ENCODE measurements at places on chromosomes 5 and 9. TPM values are rescaled to one million over a fixed set of nuclear protein-coding genes. Genes with fewer than 3 reads are reported as not detected.

DNA sequence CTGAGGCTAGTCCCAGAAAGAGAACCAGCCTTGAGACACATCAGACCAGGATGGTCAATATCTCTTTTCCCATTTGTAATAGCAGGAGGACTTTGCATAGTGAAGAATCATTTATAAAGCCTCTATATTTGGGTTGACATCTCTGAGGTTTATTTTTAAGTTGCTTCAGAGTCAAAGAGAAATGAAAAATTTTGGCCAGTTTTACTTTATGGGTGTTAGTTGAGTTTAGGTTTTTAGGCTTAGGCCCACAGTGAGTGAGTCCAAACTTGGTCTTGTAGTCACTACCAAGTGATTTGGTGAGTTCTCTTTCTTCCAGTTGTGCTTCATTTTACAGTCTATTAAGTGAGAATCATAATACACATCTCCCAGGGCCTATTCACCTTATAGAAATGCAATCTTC lies 5.3 kb upstream of the MEF2C start:
- no peak for DNase-seq

RNF208 gene
- total RNA-seq, result 15.6 TPM

GRCh38 chr5:115069087-115069968 lies 100.4 kb downstream of the TRIM36 start:
- no peak for DNase-seq

DNA sequence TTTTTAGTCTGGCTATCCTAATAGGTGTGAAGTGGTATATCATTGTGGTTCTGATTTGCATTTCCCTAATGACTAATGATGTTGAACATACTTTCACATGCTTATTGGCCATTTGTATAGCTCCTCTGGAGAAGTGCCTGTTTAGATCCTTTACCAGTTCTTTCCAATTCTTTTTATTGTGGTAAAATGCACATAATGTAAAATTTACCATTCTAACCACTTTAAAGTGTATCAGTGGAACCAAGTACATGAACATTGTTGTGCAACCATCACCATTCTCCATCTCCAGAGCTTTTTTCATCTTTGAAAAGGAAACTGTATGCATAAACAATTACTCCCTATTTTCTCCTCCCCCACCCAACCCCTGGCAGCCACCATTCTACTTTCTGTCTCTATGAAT lies 95.4 kb downstream of the NRG2 start:
- DNase-seq, result no peak

DNA sequence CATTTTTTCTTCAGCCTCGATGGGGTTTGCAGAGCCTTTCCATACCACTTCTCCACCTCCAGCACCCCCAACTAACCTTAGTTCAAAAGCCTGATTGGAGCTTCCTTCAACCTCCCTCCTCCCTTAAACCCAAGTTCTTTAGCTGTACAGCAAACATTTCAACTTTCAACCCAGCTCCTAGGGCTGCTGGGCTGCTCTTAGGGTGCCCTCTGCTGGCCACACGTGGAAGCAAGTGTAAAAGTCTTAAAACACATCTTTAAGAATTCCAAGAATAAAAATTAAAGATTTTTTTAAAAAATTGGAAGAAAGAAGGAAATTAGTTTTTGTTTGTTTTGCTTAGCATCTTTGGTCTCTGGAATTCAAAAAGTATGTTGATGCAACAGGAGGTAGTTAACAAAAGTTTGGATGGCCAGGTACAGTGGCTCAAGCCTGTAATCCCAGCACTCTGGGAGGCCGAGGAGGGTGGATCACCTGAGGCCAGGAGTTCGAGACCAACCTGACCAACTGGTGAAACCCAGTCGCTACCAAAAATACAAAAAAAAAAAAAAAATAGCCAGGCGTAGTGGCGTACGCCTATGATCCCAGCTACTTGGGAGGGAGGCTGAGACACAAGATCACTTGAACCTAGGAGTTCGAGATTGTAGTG lies 15.5 kb upstream of the HSD17B3 start:
- DNase-seq, result peak; percentile 27

DNA sequence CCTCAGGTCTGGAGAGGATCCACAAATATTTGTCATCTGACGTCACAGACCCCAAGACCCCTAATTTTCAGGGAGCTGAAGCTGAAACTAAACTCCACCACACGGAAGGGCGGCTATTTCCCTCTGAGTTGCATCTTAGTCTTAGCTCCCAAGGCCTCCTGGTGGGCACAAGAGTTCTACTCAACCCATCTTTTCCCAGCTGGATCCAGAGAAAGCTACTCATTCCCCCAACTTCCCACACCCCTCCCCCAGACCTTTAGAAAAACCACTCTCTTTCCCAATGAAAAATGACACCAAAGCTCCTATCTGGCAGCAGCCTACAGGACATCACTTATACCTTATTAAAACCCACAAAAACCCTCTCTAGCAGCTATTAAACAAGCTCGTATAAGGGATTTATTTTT lies 67.1 kb upstream of the SLC1A1 start:
- no peak for DNase-seq

DNA sequence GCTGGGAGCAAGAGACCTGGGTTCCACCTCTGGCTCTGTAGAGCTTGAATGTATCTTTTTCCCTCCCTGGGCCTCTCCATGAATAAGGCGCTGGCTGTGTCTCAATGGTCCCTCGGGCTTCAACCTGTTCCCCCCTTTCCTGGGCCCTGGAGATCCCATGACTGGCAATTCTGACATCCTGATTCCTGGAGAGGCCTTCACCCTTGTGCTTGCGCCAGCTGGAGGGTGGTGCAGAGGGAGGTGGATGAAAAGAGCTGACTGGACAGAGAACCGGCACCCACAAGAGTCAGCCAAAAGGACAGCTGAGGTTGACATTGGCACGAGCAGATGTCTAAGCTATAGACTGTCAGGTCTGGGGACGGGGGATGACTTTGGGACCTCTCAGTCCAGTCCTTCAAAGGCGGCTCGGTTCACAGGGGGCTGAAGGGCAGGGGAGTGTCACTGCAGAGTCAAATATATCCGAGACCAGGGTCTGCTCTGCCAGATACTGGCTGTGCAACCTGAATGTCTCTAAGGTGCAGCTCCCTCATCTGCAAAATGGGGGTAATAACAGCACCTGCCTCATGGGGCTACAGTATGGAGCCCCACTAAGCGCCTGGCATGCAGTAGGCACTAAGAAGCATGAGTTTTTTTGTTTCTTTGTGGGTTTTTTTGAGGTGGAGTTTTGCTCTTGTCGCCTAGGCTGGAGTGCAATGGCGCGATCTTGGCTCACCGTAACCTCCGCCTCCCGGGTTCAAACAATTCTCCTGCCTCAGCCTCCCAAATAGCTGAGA lies 13.8 kb downstream of the DNM1 start:
- no peak for DNase-seq

DNA sequence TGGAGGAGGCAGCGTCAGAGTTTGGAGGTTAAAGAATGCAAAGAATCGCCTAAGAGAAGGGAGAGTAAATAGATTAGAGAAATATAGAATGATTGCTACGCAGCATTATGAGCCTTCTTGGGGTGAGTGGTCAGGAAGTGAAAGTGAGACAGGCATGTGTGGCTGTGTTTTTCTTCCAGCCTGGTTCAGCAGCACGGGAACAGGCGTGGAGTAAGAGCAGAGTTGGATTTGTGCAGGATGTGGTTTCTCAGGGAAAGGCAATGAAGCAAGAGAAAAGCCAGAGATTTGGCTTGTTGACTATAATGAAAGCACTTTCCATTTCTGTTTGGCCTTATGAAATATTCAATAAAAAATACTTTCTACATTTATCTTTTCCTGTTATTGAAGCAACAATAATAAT lies 34.3 kb upstream of the FRMD3 start:
- no peak for DNase-seq

GRCh38 chr9:136007934-136008692 lies 46.9 kb upstream of the UBAC1 start:
- DNase-seq, result no peak

DNA sequence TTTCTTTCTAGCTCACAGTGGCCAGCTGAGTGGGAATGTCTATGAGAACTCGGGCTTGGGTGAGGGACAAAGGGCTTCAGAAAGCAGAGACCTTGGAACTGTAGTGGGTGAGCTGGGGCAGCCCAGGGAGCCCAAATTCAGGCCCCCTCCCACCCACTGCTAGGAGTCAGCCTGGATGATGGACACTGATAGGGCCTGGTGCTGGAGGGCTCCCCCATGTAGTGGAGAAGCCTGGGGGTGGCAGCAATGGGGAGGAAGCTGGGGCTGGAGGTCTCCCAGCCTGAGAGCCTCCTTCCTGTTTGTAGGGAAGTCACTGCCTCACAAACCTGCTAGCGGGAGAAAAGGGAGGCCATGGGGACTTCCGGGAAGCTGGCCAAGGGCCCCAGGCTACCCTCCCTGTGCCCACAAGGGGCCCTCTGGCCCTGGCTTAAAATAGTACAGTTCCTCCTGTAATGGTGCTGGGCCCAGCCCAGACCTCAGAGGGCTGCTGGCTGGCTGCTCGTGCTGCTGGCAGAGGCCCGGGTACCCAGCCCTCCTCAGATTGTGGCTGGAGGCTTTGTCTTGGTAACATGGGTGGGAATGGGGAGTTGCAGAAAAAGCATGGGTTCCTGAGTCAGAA lies 6.3 kb upstream of the NR5A1 start:
- no peak for DNase-seq

- DNase-seq, result no peak
Measured at GRCh38 chr5:133519191-133519590, 93.2 kb downstream of the FSTL4 start.

DNA sequence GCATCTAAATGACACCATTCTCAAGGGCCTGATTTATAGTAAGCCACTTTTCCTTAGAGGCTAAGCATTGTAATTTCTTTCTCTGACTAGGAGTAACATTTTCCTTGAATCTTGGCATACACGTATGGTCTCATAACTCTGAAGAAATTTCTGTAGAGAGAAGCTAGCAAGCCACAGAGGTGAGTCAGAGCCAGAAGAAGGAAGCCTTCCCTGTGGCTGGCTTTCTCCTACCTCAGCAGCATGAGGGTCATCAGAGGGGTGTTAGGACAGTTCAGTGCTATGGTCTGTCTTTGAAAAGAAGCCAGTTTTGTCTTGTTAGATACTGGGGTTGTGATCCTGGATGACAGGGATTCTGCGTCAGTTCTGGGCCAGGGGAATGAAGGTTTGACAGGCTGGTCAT lies 3.2 kb downstream of the SNX30 start:
- no peak for DNase-seq

GRCh38 chr9:120926397-120926928 lies at the start of gene TRAF1:
Gene TRAF1, minus strand, starts transcription at chr9:120926796. Its CDS starts 721 bp downstream, at chr9:120926075.
- no peak for DNase-seq

GRCh38 chr5:116613445-116613844 lies 38.8 kb upstream of the SEMA6A start:
- DNase-seq, result no peak

DNA sequence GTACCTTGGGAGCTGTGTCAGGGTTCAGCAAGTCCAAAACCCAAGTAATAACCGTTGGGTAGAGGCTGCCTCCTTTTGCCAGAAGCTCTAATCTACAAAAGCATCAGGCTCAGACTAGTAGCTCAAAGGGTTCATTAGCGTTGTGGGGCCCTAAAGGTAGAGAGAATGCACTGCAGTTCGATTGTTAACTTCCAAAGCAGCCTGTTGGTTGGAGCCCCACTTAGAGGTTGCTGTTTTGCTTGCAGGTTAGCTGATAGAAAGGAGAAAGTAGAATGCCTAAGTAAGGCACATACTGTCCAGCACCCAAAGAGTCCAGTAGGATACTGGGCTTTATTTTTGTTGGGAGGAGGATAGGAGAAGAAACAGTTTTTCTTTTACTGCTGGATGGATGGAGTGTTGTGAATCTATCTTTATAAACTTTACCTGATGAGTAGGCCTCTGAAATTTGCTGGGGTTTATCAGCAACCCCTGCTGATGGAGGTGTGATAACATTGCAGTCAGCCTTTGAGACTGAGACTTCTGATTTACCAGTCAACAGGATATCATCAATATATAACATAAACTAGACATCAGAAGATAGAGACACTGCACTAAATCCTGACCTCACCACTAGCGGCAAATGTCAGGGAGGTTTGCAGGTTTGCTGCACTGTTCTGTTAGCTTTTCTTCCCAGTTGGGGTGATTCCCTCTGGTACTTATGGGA lies 34.8 kb downstream of the ZNF131 start:
- no peak for DNase-seq

DNA sequence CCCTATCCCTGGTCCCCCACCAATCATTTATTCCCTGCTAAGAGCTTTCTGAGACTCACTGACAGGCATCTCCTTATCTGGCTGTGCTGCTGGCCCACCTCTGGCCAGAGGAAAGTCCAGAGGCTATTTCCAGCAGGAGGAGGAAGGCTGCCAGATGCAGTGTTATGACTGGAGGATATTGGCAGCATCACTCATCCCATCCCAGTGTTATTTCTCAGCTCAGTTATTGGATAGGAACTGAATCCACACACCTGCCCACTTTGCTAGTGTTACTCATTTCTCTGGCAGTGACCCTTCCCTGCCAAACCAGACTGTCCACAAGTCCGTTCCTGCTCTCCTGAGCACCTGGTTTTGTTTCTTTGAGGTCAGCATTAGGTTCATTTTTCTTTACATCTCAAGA lies 228.2 kb downstream of the GRIA1 start:
- peak; percentile 23 for DNase-seq

MRNIP gene
- total RNA-seq, result 12.7 TPM

FOXD4L3 gene
- 0.13 TPM for total RNA-seq

- peak; percentile 52 for DNase-seq
Measured at GRCh38 chr5:8829323-8830029, 716.4 kb downstream of the SEMA5A start.

PDE6A gene
- total RNA-seq, result not detected

GFI1B gene
- total RNA-seq, result not detected

FAM114A2 gene
- total RNA-seq, result 29.6 TPM

SLC22A4 gene
- 2.2 TPM for total RNA-seq

GRCh38 chr5:65742565-65743231 lies 20.7 kb downstream of the NLN start:
- no peak for DNase-seq

SHISAL2B gene
- not detected for total RNA-seq

- no peak for DNase-seq
Measured at GRCh38 chr5:61449804-61450492, 117.9 kb downstream of the ZSWIM6 start.

DNA sequence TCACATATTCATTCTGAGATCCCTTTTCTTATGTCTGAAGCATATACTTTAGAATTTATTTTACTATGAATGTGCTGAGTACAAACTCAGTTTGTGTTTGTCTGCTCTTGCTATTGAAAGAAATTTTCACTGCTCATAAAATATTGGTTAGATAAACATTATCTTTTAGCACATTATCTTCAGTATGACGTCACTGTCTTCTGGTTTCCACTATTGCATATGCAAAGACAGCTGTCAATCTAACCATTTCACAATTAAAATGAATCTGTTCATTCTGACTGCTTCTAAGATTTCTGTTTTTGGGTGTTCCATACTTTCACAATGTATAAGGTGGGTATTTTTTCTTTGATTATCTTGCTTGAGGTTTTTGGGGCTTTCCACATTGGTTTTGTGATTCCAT lies 526.2 kb upstream of the CDH6 start:
- DNase-seq, result no peak

IL7R gene
- 10.3 TPM for total RNA-seq

PCA3 gene
- not detected for total RNA-seq

DNA sequence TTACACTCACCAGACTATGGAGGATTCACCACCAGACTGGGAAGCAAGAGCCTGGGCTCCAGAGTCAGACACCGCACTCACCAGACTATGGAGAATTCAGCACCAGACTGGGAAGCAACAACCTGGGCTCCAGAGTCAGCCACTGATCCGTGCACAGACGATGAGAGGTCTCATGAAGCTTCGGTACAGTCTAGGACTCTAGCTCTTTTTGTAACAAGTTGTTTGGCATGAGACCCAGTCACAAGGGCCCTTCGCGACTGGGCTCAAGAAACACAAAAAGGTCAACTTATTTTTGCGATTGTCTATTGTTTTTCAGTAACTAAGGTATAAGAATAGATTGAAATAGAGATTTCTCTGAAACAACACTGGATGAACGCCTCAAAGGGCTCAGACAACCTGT lies 192.7 kb upstream of the ADAMTSL1 start:
- no peak for DNase-seq

SET gene
- 158 TPM for total RNA-seq

SOX30 gene
- total RNA-seq, result 0.44 TPM

ECSCR gene
- 49.8 TPM for total RNA-seq

Measured in left cardiac atrium (tissue), 4 donors.